Retina (tissue), 1 donor: ENCODE measurements at places on chromosomes 13 and 19.
A peak's percentile ranks its signal among the peaks of the same experiment; 100 is the strongest.

DNA sequence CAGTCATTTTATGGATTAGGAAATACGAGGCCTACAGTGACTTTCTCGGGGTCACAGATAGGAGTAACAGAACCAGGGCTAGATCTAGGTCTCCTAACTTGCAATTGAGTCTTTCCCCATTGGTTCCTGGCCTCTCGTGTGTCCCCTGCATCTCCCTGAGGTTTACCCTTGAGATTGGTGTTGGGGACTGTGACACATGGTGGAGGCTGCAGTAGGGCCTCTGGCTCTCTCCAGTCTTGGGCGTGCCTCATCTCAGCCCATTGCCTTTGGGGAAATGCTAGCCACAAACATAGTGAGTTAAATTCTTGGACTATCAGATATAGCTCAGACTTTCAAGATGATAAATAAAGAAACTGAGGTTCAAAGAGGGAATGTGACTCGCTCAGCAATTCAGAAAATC lies 212.1 kb downstream of the KCNRG start:
- DNase-seq, result no peak

DNA sequence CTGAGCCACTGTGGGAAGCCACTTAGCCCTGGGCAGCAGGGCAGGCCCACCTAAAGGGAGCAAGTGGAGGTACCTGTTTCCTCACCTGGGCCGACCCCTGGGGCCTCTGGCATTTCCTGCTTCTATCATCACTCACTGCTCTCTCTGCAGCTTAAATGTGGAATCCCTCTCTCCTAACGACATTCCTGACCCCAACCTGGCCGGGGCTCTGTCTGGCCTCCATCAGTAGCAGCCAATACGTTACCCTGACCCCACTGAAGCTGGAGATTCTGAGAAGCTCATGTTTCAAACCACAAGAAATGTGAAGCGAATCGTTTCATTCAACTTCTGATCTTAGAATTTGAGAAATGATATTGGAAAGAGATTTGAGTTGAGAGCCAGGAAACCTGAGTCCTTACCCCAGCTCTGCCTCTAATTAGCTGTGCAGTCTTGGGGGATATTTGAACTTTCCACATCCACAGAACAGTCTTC lies 39.9 kb downstream of the DOCK9 start:
- no peak for DNase-seq

- DNase-seq, result no peak
Measured at GRCh38 chr13:21330126-21330861, 128.8 kb downstream of the ZDHHC20 start.

DNA sequence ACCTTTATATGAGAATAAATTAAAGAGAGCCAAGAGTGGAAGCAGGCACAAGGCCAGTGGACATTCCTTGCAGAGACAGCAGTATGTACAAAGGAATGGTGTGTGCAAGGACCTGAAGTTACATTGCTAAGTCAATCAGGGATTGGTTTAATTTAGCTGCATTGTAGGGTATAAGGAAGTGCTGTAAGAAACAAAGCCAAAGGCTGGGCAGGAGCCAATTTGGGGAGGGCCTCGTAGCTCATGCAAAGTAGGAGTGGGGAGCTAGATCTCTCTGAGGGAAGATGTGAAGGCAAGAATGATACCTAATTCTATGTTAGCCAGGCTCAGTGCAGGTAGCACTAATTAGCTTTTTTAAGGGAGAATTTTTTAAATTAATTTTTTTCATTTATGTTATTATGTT lies 76.7 kb downstream of the SLAIN1 start:
- no peak for DNase-seq

- no peak for DNase-seq
Measured at GRCh38 chr13:39955560-39955959, 300.1 kb downstream of the COG6 start.

DNA sequence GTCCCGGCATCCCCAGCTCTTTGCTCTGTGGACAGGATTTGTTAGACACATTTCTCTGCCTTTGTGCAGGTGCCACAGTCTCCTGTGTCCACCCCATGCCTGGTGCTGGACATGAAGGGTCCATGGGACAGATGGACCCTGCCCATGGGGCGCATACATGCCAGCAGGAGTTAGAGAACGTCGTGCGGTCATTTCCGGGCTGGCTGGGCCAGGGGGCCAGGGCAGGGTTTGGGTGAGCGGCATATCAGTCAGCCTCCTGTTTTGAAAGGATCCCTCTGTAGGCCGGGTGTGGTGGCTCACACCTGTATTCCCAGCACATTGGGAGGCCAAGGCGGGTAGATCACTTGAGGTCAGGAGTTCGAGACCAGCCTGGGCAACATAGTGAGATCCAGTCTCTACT lies 11.0 kb downstream of the KLHL26 start:
- no peak for DNase-seq

DNA sequence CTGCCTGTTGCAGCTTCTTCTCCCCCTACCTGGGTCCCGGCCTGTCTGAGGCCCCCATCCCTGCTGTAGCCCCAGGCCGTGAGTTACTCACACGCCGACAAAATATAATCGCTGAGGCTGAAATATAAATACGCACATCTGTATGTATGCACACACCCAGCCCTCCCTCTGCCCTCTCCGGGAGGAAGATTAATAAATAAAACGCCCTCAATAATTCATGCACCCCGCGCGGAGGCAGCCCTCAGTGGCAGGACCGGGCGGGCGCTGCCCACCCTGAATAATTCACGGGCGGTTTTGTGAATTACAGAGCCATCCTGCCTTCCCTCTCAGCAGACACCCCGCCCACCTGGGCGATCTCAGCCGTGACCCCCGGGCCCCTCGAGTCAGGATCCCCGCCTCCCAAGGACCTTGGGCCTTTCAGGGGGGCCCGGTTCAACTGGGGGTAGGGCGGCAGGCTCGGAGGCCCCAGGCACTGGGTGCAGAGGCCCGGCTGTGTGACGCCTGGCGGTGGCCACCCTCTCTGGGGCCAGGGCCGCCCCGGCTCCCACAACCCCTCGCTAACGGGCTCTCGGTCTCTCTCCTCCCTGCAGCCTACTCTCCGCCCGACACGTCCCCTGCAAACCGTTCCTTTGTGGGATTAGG lies 24.2 kb downstream of the SMIM24 start:
- DNase-seq, result peak; percentile 69

DNA sequence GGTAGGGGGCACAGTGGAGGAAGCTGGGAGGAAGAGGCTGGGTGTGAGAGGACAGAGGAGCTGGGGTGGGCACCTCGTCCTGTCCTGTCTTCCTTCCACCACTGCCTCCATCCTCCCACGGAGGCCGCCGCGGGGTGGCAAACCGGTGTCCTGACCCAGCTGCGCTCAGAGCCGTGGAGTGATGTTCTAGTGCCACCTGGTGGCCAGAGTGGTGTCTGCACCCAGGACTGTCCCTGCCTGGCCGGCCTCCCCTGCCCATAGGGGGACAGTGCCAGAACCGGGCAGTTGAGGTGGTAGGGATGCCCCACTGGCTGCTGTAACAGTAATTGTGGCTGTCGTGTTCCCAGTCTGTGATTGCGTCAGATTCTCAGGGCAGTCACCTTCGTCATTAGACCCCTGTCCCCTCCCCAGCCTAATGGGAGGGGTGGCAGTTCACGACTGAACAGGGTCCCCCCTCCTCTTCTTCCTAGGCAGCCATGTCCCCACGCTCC lies 11.1 kb upstream of the ARRDC2 start:
- DNase-seq, result peak; percentile 92

DNA sequence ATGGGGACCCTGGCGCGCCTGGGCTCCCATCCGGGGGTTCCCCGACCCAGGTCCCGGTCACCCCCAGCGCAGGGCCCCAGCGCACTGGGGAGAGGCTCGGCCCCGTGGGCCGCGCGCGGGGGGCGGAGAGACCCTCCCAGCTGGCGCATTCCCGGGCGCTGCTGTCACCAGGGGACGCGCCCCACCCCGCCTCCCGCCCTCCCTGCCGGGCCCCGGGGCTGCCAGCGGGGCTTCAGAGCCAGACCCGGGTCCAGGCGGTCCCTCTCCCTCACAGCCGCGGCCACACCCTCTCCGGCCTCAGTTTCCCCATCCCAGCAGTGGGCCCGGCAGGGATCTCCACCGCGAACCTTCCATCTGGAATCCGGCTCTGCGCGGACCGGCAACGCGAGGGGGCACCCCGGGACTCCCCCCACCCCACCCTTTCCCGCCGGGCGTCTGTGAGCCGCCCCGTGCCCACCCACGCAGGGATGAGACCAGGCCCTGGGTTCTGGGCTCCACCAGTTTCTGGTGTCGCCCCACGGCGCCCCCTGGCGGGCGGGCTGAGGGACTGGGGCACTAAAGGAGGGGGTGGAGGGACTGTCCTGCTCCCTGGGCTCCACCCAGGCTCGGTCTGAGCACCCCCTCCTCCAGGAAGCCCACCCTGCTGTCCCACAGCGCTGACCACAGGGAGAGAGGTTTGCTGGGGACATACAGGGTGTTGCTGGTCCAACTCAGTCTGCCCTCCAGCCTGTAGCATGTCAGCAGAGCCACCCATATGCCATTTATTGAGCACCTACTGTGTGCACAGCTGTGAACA lies 878 bp upstream of the ADAMTSL5 start:
- no peak for DNase-seq

DNA sequence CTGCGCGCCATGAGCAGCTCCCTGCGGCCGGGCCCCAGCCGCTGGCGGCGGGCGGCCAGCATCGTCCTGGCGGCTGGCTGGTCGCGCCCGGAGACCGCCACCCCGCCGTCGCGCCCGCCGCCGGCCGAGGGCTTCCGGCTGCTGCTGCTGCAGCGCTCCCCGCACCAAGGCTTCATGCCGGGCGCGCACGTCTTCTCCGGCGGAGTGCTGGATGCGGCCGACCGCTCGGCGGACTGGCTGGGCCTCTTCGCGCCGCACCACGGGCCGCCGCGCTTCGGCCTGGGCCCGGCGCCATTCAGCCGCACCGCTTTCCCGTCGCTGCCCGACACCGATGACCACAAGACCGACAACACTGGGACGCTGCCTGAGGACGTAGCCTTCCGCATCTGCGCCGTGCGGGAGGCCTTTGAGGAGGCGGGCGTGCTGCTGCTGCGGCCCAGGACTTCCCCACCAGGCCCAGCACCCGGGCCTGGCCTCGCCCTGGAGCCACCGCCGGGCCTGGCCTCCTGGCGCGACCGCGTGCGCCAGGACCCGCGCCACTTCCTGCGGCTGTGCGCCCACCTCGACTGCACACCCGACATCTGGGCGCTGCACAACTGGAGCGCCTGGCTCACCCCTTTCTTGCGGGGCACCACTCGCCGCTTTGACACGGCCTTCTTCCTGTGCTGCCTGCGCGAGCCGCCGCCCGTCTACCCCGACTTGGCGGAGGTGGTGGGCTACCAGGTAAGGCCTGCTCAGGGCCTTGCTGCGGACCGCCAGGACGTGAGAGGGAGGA lies 518 bp downstream of the NUDT19 start:
- DNase-seq, result peak; percentile 88

- DNase-seq, result no peak
Measured at GRCh38 chr19:31066385-31066784, 282.9 kb downstream of the TSHZ3 start.

DNA sequence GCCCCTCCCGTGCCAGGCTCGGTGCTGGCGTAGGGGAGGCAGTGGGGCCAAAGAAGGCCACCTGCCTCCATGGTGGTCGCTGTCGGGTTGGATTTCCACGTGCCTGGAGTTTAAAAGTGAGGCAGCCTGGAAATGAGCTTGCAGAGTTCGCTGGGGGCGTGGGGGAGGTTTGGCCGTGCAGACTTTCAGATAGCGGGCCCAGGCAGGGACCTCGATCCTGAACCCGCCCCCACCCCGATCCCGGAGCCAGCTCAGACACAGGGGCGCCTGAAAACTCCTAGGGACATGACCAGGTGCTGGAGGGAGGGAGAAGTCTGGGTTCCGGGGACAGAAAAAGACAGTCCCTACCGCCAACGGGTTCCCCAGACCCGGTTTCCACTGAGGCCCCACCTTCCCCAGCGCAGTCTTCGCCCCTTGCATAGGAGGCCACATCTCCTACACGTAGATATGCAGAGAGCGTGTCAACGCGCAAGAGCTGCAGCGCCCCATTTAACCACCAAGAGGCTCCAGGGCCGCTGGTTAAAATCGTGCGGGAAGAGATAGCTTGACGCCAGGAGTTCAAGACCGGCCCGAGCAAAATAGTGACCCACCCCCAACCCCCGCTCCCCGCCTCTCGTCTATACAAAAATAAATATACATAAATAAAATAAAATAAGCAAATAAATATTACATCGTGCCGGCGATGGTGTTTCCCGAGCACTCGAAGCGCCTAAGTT lies 8.5 kb downstream of the CCDC8 start:
- DNase-seq, result peak; percentile 60

DNA sequence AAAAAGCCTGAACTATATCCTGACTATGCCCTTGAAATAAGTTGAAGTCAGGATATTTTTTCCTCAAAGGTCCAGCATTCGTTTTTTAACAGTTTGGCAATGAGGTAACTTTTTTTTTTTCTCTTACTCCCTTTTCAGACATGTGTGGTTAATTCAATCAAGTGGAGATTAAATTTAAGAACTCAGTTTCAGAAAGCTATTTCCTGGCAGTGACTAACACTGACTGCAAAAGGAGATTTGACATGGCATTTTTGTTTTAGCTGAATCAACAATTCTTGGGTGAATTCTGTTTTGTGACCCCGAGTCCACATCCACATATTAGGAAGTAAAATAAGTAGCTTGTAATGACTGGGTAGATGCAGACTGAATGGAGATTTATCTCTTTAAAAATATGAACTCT lies 716.4 kb downstream of the PCDH9 start:
- no peak for DNase-seq

DNA sequence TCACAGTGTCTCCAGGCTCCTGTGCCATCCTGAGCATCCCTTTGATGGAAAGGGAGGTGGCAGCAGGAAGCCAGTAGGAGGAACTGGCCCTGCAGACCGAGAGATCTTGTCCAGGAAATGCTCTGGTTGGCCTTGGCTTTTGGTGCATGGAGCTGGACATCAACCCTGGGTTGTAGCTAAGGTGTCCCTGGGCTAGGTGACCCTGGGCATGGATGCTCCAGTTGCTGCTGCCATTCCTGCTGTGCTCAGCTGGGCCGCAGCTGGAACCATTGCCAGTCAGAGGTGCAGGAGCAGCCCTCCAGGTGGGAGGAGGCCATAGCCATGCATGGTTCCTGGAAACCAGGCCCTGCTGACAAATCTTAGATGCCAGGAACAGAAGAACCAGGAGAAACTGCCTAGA lies 67.5 kb downstream of the ZNF98 start:
- no peak for DNase-seq

DNA sequence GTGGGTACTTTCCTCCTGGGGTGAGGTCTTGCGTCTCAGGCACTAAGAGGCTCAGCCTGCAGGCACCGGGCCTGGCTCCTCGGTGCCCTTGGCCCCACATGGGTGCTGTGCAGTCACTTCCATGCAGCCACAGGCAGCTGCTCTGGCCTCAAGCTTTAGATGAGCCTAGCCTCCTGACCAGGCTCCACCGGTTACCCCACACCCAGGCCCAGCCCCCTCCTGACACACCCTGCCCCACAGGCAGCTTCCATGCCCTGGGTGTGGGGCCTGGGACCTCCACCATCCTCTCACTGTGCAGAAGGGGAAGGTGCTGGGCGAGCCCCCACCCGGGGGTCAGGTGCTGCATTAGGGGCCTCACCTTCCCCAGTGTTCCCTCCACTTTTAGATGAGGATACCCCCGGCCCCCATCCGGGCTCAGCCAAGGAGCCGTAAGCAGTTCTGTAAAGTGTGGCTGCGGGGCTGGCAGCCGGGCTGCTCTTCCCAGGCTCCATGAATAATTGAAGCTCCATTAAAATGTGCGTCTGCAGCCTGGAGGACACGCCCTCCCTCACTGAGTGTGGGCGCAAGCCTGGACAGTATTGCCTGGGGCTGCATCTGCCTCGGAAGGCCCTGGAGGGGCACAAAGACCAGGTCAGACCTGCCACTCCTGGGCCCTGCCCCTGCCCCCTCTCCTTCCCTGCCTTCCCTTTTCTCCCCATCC lies 72.5 kb upstream of the KCTD15 start:
- peak; percentile 77 for DNase-seq
